Stimulated activated CD4-positive, alpha-beta T cell treated with anti-CD3 and anti-CD28 coated beads, TNF-alpha, amount 100 ng/mL, for 24 hours (primary cell): ENCODE measurements at places on chromosomes 3 and 15.

GRCh38 chr15:71773206-71773859 is 37.0 kb upstream of the NR2E3 start:
- no peak for DNase-seq

GRCh38 chr15:45384700-45385099 is 6.4 kb upstream of the GATM start:
- no peak for DNase-seq

DNA sequence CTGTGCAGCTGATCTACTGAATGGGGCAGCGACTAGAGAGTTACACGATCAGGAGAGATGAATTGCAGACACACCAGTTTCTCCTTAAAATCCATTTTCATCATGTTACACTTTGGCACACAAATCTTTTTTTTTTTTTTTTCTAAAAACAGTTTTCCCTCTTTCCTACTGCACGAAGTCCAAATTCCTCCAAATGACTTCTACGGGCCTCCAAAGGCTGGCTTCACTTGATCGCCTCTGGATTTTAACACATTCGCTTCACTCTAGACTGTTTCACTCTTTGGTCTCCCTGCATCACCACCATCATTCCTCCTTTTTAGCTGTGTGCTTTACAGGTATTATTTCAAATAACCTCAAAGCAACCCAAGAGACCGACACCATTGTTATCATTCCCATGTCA is 268.6 kb downstream of the RORA start:
- no peak for DNase-seq

DNA sequence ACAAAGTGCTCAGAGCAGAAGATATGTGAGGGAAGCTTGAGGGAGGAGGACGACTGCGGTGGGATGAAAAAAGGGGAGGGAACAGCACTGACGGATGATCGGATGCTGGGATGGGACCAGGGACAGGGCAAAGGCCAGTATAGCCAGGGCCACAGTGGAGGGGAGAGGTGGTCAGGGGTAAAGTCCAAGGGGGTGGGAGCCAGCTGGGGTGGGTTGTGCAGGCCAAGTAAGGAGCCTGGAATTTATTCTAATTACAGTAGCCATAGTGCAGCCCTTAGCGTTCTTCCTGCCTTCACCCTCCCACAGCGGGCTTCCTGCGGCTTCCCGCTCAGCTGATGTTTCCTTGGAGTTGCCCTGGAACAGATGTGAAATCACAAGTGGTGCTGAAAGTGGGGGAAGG is 7.6 kb upstream of the APEH start:
- DNase-seq = no peak

DNA sequence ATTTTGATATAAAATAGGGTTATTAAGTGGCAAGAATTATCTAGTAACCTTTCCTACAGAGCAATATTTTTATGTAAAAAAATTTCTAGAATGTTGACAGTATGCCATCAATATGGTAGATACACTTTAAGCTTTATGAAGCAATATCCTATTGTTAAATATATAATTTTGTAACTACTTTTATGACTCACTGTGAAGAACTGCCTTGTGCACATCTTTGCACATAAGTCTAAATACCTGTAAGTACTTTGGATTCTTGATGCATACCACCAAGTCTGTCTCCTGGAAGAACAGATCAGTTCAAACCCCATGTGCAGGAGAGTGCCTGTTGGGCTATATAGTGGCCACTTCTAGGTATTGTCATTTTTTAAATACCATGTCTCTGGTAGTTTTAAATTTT is 205.7 kb upstream of the EIF1B start:
- no peak for DNase-seq

GRCh38 chr3:106963442-106963841 is 413.8 kb upstream of the CCDC54 start:
- no peak for DNase-seq

- no peak for DNase-seq
Observed at GRCh38 chr3:84077479-84077878, 881.3 kb upstream of the CADM2 start.

GRCh38 chr15:67882487-67883233 is 42.8 kb upstream of the RNU6-1 start:
- no peak for DNase-seq

DNA sequence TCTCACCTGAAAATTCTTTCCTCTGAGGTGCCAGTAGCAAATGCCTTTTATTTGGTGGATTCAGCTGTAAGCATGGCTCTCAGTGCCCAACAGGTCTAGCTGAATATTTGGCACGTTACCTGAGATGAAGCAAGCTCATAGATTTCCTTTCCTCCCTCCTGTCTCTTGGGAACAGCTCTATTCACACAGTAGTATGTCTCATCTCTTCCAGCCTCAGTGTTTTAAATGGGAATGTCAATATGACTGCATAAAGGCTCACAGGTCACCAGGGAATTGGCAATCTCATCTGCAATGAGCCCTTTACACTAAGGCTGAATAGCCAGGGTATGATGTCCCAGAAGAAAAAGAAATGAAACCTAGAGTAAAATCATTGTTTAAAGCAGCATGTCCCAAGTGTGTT is 733.5 kb downstream of the NTRK3 start:
- no peak for DNase-seq

DNA sequence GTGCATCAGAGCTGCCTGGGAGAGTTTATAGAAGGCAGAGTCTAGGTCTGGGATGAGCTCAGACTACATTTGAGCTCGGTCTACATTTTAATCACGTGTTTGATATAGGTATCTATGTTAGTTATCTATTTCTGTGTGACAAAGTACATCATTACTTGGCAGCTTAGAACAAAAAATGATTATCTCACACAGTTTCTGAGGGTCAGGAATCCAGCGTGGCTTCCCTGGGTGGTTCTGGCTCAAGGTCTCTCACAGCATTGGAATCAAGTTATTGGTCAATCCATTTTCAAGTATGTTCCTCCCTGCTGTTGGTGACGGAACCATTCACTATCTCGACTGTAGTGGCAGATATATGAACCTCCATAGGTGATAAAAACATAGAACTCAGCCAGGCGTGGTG is 71.7 kb downstream of the ABHD5 start:
- DNase-seq = no peak

DNA sequence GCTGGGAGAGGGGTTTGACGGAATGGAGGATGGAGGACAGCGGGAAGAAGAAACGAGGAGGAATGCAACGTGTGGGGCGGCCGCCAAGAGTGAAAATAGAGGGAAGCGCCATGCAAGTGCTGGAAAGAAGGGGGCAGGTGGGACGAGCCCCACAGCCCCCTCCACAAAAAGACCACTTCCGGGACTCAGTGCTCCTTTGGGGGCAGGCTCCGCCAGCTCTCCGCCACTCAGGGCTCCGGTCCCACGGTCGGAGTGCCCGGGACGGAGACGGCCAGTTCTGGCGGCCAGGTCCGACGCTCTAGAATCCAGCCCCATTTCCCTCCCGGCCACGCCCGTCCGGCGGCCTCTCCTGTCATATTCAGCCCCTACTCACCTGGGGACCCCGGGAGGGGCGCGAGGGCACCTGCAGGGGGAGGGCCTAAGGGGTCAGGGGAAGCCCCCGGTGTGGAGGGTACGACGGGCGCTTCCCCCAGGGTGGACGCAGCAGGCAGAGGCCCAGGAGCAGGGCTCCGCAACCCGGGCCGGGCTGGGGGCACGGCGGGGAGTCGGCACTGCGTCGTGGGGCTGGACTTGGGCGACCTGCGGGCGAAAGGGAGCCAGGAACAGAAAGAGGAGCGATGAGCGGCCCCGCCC is 25.5 kb upstream of the CSPG4 start:
- no peak for DNase-seq

- no peak for DNase-seq
Observed at GRCh38 chr3:189779166-189779565, 148.0 kb downstream of the TP63 start.

DNA sequence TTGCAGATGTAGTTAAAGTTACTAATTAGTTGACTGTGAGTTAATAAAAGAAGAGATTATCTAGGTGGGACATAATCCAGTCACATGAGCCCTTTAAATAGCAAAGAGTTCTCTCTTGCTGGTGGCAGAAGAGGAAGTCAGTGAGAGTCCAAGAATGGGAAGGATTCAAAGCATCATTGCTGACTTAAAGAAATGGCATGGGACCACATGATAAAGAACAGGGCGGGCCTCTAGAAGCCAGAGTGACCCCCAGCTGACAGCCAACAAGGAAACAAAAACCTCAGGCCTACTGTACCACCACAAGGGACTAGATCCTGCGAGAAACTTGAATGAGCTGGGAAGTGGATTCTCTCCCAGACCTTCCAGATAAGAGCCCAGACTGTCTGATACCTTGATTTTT is 447.2 kb upstream of the CCDC54 start:
- no peak for DNase-seq

DNA sequence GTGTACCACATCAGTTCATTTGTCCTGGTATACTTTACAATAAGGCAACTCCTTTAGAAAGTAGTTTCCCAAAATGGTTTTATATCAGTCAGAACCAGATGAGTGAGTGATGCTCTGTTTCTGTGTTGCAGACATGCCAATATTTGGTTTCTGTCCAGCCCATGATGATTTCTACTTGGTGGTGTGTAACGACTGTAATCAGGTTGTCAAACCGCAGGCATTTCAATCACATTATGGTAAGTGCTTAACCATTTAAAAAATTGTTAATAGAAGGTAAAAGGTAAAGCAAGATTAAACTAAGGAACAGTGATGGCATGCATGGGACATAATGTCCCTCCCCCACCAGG is 40.0 kb upstream of the SCAANT1 start:
- no peak for DNase-seq

GRCh38 chr3:126749547-126749875 is 45.5 kb downstream of the CHCHD6 start:
- no peak for DNase-seq

GRCh38 chr3:115245438-115245837 is 98.3 kb upstream of the ZBTB20 start:
- no peak for DNase-seq

- DNase-seq = no peak
Observed at GRCh38 chr3:64627471-64628321, 60.1 kb downstream of the ADAMTS9 start.

DNA sequence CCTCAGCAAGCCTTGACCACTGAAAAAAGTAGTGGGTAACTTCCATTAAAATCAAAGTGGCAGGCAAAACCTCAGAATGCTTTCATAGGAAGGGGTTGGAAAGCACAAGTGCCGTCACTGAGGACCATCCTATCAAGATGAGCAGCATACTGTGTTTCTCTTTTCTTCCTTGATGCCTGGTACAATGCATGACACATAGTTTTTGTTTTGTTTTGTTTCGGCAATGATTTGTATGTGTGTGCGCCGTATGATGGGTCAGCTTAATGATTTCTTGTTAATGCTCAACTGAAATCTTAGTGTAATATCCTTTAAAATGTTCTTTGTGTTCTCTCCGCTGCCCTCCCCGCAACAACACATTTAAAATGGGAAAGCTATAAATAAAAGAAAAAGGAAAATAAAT is 476.4 kb upstream of the KCNMB2 start:
- DNase-seq = no peak

- DNase-seq = no peak
Observed at GRCh38 chr15:29844290-29844903, 22.1 kb upstream of the TJP1 start.

DNA sequence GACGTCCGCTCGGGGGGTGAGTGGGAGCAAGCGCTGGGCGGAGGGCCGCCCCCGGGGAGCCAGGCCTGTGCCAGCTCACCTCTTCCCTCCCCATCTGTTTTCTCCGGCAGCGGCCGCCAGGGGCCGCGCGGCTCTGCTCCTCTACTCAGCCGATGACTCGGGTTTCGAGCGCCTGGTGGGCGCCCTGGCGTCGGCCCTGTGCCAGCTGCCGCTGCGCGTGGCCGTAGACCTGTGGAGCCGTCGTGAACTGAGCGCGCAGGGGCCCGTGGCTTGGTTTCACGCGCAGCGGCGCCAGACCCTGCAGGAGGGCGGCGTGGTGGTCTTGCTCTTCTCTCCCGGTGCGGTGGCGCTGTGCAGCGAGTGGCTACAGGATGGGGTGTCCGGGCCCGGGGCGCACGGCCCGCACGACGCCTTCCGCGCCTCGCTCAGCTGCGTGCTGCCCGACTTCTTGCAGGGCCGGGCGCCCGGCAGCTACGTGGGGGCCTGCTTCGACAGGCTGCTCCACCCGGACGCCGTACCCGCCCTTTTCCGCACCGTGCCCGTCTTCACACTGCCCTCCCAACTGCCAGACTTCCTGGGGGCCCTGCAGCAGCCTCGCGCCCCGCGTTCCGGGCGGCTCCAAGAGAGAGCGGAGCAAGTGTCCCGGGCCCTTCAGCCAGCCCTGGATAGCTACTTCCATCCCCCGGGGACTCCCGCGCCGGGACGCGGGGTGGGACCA is 632 bp upstream of the CRELD1 start:
- peak; percentile 85 for DNase-seq

GRCh38 chr3:159616234-159616825 is 372.3 kb upstream of the IL12A start:
- DNase-seq = no peak

- no peak for DNase-seq
Observed at GRCh38 chr15:59687836-59688235, 1.3 kb downstream of the BNIP2 start.

DNA sequence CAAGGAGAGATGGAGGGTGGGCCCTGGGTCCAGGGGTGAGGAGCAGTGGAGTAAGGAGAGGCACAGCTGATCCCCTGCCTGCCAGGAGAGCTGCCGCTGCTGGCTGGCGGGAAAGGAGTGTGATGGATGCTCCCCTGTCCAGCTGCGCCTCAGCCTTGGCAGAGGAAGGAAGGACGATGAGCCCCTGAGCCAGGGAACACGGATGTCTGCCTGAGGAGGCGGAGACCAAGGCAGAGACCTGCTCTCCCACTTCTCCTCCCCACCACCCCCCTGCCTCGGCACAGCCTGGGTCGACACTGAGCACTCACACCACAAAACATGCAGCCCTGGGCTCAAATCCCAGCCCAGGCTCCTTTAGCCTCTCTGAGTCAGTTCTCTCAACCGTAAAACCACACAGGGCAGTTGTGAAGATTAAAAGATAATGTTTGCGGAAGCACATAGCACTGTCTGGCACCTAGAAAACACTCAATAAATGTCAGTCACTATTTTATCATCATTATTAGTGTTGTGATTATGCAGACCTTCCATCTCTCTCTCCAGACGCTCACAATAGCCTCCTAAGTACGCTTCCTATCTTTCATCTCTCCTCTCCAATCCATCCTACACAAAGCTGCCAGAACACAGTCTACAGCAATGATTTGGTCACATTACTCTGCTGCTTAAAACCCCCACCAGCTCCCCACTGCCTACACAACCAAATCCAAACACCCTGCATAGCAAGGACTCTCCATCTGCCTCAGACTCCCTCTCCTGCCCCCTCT is 52.2 kb downstream of the SEMA5B start:
- DNase-seq = peak; percentile 6

DNA sequence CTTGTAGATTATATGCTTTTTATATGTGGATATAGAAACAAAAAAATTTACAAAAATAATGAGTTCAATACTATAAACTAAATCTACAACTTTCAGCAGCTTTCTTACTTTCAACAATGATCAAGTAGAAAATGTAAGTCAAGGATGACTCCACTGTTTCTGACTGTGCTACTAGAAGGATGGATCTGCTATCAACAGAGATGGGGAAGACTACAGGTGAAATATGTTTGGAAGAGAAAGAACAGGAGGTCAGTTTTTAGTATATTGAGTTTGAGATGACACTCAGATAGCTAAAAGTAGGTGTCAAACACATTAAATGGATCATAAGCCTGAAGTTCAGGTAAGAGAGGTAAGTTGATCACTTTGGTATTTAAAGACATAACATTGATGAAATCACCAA is 107.5 kb downstream of the TBC1D5 start:
- DNase-seq = no peak
